ENCODE measurements at places on chromosomes 12 and 14. TPM values are rescaled to one million over a fixed set of nuclear protein-coding genes. Genes with fewer than 3 reads are reported as not detected.

The KCNK10 gene
- not detected for total RNA-seq

The INHBC gene
- 2.8 TPM for total RNA-seq

The DDX23 gene
- total RNA-seq: 60.6 TPM

The ADAM21 gene
- not detected for total RNA-seq

The MTA1 gene
- 27.9 TPM for total RNA-seq

The KRT83 gene
- total RNA-seq: not detected

The MAP3K9 gene
- total RNA-seq: 0.65 TPM

The ZFHX2 gene
- total RNA-seq: 0.14 TPM

The MIP gene
- 0.50 TPM for total RNA-seq

The KRT85 gene
- total RNA-seq: not detected

The TPH2 gene
- total RNA-seq: not detected

The ACOT4 gene
- total RNA-seq: 12.9 TPM

DNA sequence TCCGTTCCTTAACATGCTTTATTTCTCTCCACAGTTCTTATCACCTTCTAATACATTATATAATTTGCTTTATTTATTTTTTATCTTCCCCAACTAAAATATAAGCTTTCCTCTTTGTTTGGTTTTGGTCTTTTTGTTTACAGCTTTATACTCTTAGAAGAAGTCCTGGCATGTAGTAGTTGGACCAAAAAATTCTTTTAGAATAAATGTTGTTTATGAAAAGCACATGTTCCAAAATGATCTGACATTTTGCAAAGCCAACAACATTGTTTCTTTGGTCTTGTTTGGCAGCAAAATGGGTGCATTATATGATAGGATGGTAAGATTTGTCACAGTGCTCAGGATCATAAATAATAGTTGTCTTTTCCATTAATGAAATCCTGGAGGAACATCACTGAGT lies 312.5 kb downstream of the LRIG3 start:
- H3K4me3 ChIP-seq: no peak overlapping the region
- no peak overlapping the region for H3K27ac ChIP-seq
- no peaks in the 10 kb centered on the region for H3K27me3 ChIP-seq
- DNase-seq: no peak
- no peaks in the 10 kb centered on the region for H3K36me3 ChIP-seq
- H3K4me1 ChIP-seq: no peaks in the 10 kb centered on the region

- peaks cover 4% of the 10 kb centered on the region for H3K4me1 ChIP-seq
- no peak for DNase-seq
Observed at GRCh38 chr12:5499566-5500330, 67.8 kb downstream of the NTF3 start.

GRCh38 chr14:68679746-68680467 lies 113.0 kb downstream of the ZFP36L1 start:
- DNase-seq: no peak
- H3K4me3 ChIP-seq: no peak overlapping the region
- peak overlapping the region; percentile 80 for H3K27ac ChIP-seq
- H3K27me3 ChIP-seq: no peaks in the 10 kb centered on the region

- no peak overlapping the region for H3K27ac ChIP-seq
- H3K27me3 ChIP-seq: no peaks in the 10 kb centered on the region
- no peaks in the 10 kb centered on the region for H3K4me1 ChIP-seq
- no peaks in the 10 kb centered on the region for H3K36me3 ChIP-seq
- no peak overlapping the region for H3K4me3 ChIP-seq
Observed at GRCh38 chr12:52622349-52622748, 4.0 kb upstream of the KRT73 start.

- no peak overlapping the region for H3K4me3 ChIP-seq
- no peak overlapping the region for H3K27ac ChIP-seq
- no peaks in the 10 kb centered on the region for H3K27me3 ChIP-seq
- H3K4me1 ChIP-seq: no peaks in the 10 kb centered on the region
- no peaks in the 10 kb centered on the region for H3K36me3 ChIP-seq
Observed at GRCh38 chr14:41403360-41403759, 203.3 kb upstream of the LRFN5 start.

DNA sequence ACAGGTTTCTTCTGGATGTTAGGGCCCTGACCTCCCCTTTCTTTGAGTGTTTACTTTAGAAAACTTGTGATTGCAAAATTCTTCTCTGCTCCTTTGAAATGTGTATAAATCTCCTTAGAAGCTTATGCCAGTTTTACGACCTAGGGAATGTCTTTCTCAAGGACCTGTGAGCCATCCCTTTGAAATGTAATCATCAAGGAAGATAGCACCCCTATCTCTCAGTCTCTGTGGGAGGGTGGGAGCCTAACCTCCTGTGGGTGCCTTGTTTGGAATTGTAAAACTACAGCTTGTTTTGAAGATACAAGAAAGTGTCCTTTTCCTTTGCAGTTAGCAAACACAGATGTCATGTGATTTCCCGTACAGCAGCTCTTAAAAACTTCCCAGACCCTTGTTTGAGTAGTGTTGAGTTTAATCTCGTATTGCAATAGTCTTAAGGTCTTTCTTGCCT lies 3.3 kb downstream of the OR10AD1 start:
- H3K27me3 ChIP-seq: no peaks in the 10 kb centered on the region
- DNase-seq: no peak
- no peaks in the 10 kb centered on the region for H3K36me3 ChIP-seq
- H3K4me3 ChIP-seq: no peak overlapping the region
- peak overlapping the region; percentile 2 for H3K27ac ChIP-seq
- peaks cover 12% of the 10 kb centered on the region for H3K4me1 ChIP-seq

- H3K27me3 ChIP-seq: no peaks in the 10 kb centered on the region
- no peak overlapping the region for H3K27ac ChIP-seq
- H3K4me3 ChIP-seq: no peak overlapping the region
- no peaks in the 10 kb centered on the region for H3K4me1 ChIP-seq
- no peak for DNase-seq
Observed at GRCh38 chr12:23093488-23093887, 468.5 kb downstream of the ETNK1 start.

DNA sequence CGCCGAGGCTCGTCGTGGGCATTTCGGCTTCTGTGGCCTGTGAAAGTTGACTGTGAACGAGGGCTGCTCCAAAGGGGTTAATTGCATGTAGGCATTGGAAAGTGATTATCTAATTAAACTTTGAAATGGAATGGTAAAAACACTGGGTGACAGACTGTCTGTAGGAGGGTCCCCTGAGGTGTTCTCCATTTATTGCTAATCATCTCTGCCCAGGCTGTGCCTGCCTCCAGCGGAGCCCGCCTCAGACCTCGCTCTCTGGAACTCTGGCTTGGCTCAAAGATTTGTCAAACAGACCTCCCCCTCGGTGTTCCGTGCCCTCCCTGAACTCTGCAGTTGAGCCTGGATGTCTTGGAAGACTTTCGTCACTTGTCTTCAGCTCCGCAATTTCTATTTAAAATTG lies 50.2 kb upstream of the VRK1 start:
- no peak overlapping the region for H3K27ac ChIP-seq
- H3K4me3 ChIP-seq: no peak overlapping the region
- no peaks in the 10 kb centered on the region for H3K36me3 ChIP-seq

- no peak overlapping the region for H3K4me3 ChIP-seq
- no peaks in the 10 kb centered on the region for H3K36me3 ChIP-seq
- no peak overlapping the region for H3K27ac ChIP-seq
- peaks cover 4% of the 10 kb centered on the region for H3K4me1 ChIP-seq
- H3K27me3 ChIP-seq: no peaks in the 10 kb centered on the region
Observed at GRCh38 chr12:65500091-65500900, 221.8 kb downstream of the MSRB3 start.

DNA sequence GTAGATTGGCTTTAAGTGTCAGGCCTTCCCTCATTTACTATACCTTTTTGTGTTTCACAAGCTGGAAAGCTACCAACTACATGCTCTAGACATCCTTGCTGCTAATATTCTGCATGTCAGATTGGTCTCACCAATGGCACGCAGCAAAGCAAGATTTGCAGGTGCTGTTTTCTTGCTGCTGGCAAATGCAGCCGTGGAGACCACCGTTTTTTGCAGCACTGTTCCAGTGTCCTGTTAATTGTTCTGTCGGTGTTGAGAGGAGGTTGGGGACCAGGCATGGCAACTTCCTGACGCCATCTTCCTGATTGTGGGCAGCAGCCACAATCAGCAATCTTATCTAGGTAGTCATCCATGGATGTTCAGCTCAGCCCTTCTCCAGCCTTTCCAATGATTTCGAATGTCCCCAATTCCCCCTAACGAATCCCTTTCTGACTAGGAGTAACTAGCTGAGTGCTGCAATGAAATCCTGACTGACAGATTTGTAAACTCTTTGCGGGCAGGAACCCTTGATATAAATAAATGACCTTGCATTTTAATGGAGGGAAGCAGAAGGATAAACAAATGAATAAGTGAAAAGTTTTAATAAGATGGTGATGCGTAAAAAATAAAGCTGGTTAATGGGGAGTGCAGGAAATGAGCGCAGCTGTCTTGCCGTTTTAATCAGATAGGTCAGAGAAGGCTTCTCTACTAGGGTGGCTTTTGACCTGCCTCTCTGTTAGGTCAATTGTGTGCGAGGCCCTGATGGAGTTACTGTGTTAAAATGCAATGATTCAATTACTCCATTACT lies 574 bp upstream of the CRADD start:
- no peaks in the 10 kb centered on the region for H3K27me3 ChIP-seq
- peak overlapping the region; percentile 96 for H3K27ac ChIP-seq
- H3K4me1 ChIP-seq: peaks cover 24% of the 10 kb centered on the region
- no peaks in the 10 kb centered on the region for H3K36me3 ChIP-seq

DNA sequence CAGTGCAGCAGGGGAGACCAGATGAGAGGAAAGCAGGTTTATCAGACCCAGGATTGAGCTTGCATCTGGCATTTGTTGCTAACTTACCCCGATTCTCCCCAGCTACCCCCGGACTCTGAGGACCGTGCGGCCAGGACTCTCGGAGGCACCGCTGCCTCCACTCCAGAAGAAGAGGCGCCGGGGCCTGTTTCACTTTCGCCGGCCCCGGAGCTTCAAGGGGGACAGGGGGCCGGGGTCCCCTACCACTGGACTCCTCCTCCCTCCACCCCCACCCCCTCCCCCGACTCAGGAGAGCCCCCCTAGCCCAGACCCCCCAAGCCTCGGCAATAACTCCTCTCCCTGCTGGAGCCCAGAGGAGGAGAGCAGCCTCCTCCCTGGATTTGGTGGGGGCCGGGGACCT lies 6.5 kb upstream of the CPNE6 start:
- no peaks in the 10 kb centered on the region for H3K36me3 ChIP-seq
- H3K27me3 ChIP-seq: no peaks in the 10 kb centered on the region
- DNase-seq: no peak
- no peak overlapping the region for H3K27ac ChIP-seq
- no peak overlapping the region for H3K4me3 ChIP-seq
- peaks cover 81% of the 10 kb centered on the region for H3K4me1 ChIP-seq

- DNase-seq: no peak
- H3K4me3 ChIP-seq: no peak overlapping the region
- peaks cover 33% of the 10 kb centered on the region for H3K36me3 ChIP-seq
- no peak overlapping the region for H3K27ac ChIP-seq
- H3K27me3 ChIP-seq: no peaks in the 10 kb centered on the region
- no peaks in the 10 kb centered on the region for H3K4me1 ChIP-seq
Observed at GRCh38 chr14:76181546-76181945, 29.8 kb downstream of the GPATCH2L start.

DNA sequence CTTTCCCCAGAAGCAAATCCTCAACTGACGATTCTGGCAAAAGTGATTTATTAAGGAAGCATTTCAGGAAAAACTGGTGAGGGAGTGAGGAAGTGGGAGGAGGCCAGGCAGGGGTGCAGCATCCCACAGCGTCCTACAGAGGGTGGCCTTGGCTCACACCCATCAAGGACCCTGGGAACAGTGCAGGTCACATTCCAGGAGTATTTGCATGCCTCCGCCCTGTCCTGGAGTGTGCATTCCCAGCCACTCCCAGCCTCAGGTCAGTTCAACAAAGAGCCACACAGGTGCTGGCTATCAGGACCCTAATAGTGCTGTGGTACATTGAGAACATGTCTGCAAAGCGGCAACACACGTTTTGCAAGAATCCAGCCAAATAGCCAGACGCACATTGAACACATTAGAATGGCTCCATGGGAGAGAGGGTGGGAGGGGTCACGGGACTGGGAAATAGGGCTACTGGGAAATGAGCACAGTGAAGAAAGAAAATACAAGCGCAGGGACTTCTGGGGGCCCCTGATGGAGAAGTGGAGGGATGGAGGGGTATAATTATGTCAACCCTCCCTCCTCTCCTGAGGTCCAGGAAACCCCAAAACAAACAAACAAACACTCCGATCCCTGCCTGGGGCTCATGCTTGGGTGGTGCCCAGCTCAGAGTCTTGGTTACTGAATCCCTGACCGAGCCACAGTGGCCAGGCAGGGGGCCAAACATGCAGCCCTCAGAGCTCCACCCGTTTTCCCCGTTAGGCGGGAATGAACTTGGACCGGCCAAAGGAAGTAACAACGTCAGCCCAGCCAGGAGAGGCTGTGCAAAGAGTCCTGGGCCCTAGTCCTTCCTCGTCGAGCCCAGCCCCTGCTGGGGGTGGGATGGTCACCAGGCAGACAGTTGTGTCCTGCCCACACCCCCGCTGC lies 36.5 kb downstream of the CMKLR1 start:
- peak; percentile 39 for DNase-seq
- no peak overlapping the region for H3K4me3 ChIP-seq
- no peak overlapping the region for H3K27ac ChIP-seq
- H3K36me3 ChIP-seq: no peaks in the 10 kb centered on the region

DNA sequence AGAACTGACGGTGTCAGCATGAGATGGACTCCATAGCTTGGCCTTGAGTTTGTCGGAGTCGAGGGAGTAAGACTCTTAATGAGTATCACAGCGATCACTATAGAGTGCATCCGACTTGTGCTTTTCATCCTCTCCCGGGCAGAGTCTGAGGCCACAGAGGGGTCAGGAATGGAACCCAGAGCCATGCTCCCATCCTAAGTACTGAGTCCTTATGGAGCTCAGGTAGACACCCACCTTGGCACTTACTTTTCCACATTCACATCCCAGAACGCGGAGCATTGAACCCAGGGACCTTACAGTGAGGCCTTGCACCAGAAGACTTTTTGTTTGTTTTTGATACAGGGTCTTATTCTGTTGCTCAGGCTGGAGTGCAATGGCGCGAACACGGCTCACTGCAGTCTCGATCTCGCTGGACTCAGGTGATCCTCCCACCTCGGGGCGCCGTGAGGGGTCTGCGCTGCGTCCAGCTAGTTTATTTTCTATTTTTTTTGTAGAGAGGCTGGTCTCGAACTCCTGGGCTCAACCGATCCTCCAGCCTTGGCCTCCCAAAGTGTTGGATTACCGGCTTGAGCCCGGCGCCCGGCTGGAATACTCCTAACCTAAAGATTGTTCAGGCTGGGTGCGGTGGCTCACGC lies 719 bp upstream of the SRSF9 start:
- H3K27me3 ChIP-seq: no peaks in the 10 kb centered on the region
- peak overlapping the region; percentile 86 for H3K4me3 ChIP-seq
- peak overlapping the region; percentile 15 for H3K27ac ChIP-seq
- H3K4me1 ChIP-seq: peaks cover 15% of the 10 kb centered on the region
- no peak for DNase-seq

- no peaks in the 10 kb centered on the region for H3K27me3 ChIP-seq
- H3K4me1 ChIP-seq: no peaks in the 10 kb centered on the region
- H3K27ac ChIP-seq: no peak overlapping the region
- no peaks in the 10 kb centered on the region for H3K36me3 ChIP-seq
- no peak for DNase-seq
- H3K4me3 ChIP-seq: no peak overlapping the region
Observed at GRCh38 chr12:46699986-46700385, 125.8 kb downstream of the SLC38A4 start.
